ENCODE measurements at places on chromosomes 16 and 17.

- DNase-seq, result no peak
Measured at GRCh38 chr16:73396556-73396955, 348.6 kb upstream of the ZFHX3 start.

- peak; percentile 67 for DNase-seq
Measured at GRCh38 chr16:28984619-28985135, at the start of gene LAT. LAT (plus strand) TSS chr16:28985052; CDS start chr16:28985418, 366 bp downstream.

- no peak for DNase-seq
Measured at GRCh38 chr16:81521141-81521626, 76.6 kb downstream of the CMIP start.

DNA sequence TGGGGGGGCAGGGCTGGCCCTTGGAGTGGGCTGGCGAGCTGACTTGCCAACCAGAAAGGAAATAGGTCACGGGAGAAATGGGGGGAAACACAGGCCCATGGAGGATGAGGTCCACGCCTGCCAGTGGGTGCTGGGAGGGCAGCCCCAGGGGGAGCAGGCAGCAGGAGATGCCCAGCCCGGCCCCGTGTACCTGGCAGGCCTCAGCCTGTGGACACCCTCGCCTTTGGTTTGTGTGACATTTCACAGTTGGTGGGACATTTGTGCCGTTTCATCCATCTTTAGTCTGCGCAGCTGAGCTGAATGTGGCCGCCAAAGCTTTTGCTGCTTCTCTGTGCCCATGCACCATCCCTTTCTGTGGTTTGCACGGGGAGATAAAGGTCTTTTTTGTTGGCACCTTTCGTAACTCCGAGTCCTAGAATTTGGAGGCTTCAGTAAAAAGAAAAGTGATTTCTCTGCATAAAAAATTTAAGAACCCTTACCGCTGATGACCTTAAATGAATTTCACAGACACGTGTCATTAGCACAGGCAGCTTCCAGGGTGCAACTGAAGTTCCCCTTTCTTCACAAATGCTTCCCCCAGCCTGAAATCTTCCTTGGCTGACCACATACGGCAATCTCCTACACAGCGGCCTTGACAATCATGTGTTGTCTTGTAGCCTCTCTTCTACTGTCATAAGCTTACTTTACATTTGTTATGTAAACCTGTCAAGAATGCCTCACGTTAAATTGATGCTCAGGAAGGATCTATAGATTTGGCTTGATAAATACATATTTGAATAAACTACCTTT lies 193.6 kb downstream of the RPTOR start:
- DNase-seq, result no peak

DNA sequence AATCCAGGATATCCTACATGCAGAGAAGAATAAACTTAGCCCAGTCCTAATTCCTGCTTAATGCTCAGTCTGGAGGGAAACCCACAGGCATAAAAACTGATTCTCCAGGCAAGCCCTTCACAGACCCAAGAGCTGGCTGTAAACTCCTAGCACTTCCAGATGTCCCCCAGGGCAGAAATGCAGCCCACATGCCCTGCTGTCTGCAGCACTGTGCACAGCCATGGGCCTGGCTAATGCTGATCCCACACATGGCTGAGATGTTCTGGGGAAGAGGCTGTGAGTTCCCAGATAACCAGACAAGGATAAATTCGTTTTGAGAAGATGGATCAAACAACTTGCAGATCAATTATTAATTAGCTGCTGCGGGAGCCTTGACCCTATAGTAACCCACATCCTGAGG lies 148.4 kb downstream of the AATF start:
- no peak for DNase-seq

DNA sequence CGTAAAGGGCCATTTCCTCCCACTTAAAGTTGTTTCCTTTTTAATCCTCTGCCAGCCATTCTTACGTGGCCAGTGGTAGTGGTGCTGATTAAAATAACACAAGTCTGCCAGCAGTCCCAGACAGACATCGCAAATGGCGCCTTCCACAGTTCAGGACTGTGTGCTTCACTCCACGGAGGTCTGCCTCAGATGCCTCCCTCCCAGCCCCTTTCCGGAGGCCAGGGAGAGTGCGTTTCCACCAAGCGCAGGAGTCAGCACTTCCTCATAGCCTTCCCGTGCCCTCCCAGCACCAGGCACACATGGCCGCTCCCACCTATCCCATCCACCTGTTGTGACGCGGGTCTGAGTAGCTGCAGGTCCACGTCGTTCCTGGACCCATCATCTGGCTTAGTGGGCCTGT lies 205.6 kb downstream of the RPTOR start:
- no peak for DNase-seq

DNA sequence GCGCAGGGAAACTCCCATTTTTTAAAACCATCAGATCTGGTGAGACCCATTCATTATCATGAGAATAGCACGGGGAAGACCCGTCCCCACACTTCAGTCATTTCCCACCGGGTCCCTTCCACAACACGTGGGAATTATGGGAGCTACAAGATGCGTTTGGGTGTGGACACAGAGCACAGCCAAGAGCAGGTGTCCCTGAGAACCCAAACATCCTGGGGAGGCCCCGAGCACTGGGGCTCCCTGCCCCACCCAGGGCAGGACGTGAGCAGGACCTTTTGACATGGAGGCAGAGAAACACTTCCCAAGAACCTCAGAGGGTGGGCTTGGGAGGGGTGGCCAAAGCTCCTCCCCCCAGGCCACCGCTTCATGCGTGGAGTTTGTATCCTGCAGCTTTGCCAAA lies 89.9 kb upstream of the DNAH17 start:
- no peak for DNase-seq

DNA sequence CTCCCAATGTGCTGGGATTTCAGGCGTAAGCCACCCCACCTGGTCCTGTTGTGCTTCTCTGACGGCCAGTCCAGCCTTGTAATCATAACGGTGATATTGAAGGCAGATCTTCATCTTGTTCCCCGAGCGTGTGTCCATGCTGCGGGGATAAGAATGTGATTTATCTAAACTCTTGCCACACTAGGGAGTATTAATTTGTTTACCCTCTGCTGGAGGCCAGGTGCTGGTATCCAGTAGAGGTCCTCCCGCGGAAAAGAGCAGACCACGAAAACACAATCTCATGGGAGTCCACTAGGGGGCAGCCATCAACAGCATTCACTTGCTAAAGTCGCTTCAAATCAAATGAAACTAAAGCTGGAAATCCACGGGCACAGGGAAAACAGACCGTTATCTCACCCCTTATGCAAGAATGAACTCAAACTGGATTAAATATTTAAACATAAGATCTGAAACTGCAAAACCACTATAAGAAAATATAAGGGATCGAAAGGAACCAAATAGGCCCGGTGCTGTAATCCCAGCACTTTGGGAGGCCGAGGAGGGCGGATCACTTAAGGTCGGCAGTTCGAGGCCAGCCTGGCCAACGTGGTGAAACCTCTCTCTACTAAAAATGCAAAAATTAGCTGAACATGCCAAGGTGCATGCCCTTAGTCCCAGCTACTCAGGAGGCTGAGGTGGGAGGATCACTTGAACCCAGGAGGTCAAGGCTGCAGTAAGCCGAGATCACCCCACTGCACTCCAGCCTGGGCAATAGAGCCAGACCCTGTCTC lies 22.3 kb upstream of the RBBP6 start:
- peak; percentile 52 for DNase-seq

DNA sequence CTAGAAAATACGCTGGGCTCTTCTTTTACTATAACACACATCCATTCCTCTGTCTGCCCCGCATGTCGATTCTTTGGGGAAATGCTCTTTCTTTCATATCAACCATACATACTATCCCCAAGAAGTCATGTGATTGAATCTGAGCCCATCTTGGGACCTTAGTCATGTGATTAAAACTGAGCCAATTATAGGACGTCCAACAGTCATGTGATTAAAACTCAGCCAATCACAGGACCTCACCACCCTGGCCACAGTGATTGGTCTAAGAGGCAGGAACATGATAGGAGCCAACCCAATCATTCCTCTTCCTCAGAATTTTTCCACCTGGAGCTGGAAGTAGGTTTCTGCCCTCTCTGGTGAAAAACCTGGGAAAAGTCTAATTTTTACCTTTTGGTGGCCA lies 78.8 kb downstream of the TMEM114 start:
- no peak for DNase-seq

GRCh38 chr17:7781429-7781828 lies 52.6 kb upstream of the KDM6B start:
- no peak for DNase-seq

- no peak for DNase-seq
Measured at GRCh38 chr17:31586946-31587345, 195.5 kb downstream of the RAB11FIP4 start.

GRCh38 chr17:48543107-48543853 lies 1.6 kb downstream of the HOXB2 start:
- peak; percentile 48 for DNase-seq

DNA sequence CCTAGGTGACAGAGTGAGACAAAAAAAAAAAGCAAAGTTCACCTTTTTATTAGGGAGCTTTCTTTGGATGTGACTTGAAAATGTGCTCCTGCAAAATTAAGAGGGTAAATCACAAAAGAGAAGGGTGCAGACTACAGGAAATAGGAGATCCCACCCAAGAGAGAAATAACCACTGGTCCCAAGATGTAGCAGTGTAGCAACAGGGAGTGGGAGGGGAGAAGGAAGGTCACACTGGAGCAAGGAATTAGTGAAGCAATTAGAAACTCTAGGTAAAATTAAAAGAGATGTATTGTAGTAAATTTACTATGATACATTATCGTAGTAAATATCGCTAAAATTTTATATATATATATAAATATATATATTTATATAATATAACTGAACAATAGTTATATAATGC lies 12.3 kb upstream of the SPN start:
- no peak for DNase-seq

- no peak for DNase-seq
Measured at GRCh38 chr16:29742683-29743275, 3.0 kb downstream of the C16orf54 start.

- no peak for DNase-seq
Measured at GRCh38 chr17:73066148-73066884, 26.2 kb downstream of the SLC39A11 start.

DNA sequence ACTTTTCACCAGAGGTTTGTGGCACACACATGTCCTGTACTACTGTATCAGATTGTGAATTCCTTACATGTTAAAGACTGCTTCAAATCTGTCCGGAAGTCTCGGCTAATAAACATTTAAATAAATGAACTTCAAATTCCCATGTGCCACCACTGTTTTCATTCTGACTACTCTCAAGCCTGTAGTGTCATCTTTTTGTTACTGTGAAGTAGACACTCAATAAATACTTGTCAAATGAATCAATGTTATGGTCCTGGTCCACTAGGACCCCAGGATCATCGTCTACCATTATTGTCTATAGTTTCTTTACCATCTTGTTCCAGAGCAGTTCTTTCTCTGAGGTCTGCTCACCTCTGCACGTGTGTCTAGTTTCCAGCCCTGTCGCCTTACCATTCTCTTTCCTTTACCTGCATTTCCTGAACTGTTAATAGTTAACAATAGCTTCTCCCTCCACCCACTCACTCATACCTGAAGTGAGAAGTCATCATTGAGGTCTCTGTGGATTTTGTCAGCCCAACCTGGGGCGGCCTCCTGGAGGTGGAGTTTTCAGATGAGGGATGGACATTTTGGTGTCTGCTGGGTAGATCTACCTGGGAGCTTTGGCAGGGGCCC lies 333.0 kb downstream of the SEC14L1 start:
- DNase-seq, result no peak

GRCh38 chr16:68289621-68290329 lies 21.0 kb downstream of the SLC7A6OS start:
- peak; percentile 36 for DNase-seq

DNA sequence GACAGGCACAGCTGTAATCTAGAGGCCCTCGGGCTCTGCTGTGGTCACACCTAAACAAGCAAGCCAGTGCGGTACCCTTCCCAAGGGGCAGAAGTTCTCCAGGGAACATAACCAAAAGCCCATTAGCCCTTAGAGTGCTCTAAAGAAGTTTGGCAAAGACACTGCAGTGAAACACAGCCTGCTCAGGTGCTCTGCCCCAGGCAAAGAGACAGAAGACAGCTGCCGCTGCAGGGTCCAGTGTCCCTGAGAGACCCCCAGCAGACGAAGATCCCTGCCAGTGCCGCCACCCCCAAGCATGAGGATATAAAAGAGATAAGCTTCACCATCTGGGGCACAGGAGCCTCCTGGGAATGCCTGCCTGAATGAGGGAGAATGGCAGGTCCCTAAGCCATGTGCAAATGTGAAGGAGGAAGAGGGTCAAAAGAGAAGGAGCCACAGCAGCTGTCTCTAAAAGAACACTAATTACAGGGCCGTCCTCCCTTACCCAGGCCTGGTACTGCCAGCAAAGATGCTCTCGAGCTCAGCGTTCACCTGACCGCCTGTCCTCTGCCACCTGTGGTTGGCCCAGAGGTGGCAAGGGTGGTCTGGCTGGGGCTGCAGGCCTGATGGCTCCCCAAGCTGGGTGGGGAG lies 29.7 kb downstream of the CUEDC1 start:
- no peak for DNase-seq

DNA sequence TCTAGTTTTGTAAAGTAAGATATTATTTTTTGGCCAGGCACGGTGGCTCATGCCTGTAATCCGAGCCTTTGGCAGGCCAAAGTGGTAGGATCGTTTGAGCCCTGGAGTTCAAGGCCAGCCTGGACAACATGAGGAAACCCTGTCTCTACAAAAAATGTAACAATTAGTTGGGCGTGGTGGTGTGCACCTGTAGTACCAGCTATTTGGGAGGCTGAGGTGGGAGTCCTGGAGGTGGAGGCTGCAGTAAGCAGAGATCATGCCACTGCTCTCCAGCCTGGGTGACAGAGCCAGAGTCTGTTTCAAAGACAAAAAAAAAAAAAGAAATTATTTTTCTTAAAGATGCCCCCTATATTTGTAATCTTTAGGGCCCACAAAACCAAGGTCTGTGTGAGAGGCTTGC lies 16.0 kb upstream of the RHOT1 start:
- DNase-seq, result no peak

DNA sequence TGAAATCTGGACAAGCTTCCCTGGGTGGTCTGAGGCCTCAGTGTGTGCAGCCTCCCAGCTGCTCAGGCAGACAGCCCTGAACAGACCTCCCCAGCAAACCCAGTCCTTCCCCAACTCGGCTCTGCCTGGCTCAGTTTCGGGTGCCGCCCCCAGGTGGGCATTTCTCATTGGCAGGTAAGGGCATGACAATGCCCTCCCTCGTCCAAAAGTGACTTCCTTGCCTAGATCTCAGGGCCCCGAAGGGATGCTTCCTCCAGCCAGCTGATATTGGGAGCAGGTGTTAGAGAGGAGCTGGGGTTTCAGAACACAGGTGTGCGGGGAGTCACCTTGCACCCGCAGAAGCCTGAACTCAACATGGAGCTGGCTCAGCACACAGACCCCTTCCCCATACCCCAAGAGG lies 3.8 kb upstream of the PPL start:
- DNase-seq, result no peak

- DNase-seq, result no peak
Measured at GRCh38 chr17:7977805-7978204, 24.6 kb upstream of the GUCY2D start.
